ENCODE measurements at places on chromosomes 3 and 15.
A peak's percentile ranks its signal among the peaks of the same experiment; 100 is the strongest.

DNA sequence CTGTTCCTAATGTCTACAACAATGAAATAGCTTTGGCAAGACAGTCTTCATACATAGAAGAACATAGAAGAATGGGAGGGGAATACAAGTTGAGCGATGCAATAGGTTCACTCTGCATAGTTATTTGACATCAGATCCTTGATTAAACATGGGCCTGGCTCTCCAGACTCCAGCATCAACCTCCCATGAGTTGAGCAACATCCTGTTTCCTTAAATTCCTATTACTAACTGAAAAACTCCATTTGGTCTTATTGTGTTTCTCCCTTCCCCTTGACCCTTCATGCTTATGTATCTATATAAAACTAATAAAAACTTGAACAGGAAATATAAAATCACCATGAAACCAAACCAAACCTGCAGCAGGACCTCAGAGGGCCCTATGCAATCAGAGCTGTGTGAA lies 304.5 kb upstream of the SATB1 start:
- DNase-seq = no peak

- DNase-seq = peak; percentile 60
These were observed 41.4 kb upstream of the VEPH1 start for GRCh38 chr3:157544501-157545130.

GRCh38 chr3:60056404-60056803 lies 1006.6 kb upstream of the CFAP20DC start:
- DNase-seq = no peak

DNA sequence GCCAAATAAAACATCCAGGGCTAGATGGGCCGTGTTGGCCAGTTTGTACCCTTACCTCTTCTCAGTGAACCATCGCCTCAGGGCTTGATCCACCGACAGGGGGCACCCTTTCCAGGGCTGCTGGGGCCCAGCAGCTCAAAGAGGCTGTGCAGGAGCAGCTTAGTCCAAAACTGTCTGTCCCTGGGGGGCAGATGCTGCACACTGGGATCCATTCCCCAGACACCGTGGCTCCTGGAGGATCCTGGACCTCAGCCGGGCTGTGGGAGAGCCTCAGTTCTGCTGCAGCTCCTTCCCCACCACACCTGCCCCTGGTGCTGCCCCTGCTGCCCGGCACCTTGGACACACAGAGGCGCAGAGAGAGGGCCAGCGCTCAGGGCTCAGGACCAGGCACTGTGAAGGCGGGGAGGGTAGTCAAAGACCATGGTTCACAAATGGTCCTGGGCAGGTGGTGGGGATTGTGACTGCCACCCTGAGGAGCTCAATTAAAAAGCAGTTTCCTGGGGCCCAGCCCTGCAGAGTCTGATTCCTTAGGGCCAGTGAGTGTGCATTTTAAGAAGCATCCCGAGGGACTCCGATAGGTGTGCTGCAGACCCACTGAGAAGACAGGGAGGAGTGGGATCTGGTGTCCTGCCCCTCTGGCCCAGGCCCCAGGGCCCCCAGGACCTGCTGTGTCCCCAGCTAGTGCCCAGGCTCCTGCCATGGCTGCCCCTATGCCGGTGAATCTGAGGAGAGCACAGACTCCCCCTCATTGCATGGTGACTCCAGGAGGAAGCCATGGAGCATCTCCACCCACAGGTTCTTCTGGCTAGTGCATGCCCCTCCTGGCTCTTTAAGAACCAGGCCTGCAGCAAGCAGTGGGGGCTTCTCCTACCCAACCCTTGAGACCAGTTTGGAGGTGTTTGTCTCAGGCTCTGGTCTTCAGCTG lies 86.5 kb upstream of the PRR20G start:
- DNase-seq = peak; percentile 37

- no peak for DNase-seq
These were observed 135.9 kb downstream of the P2RY1 start for GRCh38 chr3:152970851-152971250.

DNA sequence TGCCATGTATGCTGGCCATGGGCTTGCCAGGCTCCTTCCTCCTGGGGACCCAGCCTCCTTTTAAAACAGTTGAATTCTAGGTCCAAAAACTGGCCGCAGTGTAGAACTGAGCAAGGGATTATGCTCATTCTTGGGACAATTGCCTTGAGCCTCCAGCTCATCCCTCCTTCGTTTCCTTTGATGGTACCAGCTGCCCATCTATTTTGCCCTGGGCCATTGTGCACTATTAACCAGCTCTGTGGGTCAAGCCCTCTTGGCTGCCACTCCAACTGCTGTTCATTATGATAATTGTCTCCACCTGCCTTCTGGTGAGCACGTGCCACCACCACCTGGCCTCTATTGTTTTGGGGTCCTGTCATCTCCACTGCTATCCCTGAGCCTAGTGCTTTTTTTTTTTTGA lies 75.8 kb upstream of the SYN2 start:
- no peak for DNase-seq

DNA sequence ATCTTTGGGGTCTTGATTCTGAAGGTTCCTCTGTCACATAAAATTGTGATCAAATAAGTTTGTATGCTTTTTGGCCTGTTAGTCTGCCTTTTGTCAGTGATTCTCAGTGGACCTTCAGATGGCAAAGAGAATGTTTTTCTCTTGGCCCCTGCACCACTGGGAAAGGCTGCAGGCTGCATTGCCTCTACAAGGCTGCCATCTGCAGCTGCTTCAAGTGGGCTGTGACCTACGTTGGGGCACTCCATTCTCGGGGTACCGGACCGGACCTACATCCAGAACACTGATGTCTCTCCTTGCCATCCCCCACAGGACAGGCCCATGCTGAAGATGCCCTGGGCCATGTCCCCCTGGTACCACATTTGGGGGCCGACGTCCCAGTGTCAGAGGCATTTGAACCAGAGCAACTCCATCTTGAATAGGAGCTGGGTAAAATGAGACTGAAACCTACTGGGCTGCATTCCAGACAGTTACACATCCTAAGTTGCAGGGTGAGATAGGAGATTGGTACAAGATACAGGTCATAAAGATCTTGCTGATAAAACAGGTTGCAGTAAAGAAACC lies 37.5 kb upstream of the MFGE8 start:
- DNase-seq = no peak

- DNase-seq = no peak
These were observed 118.8 kb upstream of the PTX3 start for GRCh38 chr3:157317895-157318294.

DNA sequence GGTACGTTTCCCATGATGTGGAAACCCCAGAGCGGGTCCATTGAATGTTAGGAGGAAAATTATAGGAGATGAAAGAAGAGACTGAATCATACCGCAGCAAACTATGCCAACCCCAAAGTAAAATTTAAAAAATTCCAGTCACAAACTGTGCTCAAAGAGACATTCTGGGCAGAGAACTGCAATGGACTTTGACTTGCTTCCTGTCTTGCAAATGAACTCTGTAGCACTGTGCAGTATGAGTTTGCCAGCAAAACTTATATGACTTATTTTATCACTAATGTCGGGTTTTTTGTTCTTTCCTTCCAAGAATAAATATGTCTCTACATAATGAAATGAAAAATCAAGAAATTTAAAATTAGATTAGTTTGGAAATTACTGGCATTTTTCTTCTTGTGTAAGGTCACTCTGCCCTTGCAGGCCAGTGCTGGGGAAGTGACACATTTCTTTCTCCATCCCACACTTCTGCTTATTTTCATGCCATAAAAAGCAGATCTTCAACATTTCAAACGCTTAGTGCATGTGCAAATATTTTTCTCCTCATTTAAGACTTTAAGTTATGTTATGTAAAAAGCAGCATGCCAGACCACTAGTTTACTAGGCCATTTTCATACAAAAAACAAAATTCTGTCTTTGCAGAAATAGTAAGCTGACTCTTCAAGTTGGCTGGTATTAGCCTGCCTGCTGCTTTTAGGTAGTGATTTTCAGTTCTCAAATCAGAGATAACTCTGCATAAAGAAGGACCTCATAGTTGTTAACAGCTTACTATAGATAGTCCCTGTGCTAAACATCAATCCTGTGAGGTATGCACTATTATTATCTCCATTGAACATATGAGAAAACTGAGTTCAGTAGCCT lies 32.2 kb upstream of the SSR3 start:
- no peak for DNase-seq

DNA sequence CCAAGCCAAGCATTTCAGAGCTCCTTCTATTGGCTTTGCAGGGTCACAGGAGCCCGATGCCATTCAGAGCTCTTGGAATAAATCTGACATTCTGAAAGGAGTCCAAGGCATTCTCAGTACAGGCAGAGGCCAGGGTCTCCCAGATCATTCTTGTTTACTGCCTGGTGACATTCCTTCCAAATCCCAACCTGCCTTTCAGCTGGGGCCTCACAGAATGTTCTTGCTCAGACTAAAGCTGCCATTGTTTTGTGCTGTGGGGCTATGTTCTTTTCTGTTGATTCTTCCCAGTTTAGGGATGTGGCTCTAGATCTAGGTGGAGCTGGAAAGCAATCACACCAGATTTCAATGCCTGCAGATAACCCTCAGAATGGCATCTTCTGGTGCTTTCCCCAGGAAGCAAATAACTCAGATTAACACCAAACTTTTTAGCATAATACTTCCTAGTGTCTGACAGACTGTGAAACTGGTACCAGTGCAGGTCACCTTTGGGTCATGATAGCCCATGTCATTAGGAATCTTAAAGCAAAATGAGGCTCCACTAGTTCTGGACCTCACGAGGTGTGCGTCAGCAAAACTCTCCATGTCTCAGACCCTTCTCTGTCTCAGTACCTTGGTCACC lies 166.9 kb downstream of the CHST2 start:
- no peak for DNase-seq

DNA sequence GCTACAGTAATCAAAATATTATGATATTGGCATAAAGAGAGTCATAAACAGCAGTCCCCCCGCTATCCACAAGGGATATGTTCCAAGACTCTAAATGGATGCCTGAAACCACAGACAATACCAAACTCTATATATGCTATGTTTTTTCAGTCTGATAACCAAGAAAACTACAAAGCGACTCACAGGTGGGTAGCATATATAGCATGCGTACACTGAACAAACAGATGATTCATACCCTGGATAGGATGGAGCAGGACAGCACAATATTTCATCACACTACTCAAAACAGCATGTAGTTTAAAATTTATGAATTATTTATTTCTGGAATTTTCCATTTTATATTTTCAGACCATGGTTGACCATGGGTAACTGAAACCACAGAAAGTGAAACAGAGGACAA lies 87.0 kb upstream of the PPP2R3A start:
- DNase-seq = no peak

- DNase-seq = peak; percentile 72
These were observed 53.2 kb downstream of the PGPEP1L start for GRCh38 chr15:98954411-98954810.

DNA sequence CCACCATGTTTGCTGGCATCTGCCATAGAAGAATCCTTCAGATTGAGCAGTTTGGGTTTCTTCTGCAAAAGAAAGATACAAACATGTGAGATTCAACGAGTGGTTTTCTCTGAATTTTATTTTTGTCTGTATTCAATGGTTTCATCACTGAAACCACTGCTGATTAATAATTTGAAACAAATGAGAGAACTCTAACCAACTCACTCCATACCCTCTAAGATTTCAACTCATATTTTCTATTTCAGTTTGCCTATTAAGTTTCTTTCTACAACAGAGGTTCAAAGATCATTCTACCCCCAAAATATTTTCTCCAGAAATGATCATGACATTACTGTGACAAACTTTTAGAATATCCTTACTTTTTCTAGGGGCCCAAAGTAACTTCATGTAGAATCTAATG lies 38.7 kb upstream of the MAN2C1 start:
- DNase-seq = no peak

DNA sequence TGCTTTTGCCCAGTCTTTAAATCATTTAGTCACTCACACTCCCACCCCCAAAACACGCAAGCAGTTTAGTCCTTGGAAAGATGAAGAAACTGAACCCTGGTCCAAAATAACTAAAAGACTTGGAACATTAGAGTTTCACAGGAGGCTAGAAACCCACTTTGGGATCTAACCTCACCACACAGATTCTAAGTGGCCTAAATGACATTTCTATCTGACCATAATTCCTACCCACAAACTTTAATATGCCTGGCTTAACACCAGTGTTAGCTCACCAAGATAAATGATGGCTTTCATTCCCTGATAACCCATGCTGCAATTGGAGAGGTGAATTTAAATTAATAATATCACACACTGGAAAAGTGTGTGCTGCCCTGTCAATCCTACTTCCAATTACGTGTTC lies 295.3 kb upstream of the UBE2E2 start:
- no peak for DNase-seq

DNA sequence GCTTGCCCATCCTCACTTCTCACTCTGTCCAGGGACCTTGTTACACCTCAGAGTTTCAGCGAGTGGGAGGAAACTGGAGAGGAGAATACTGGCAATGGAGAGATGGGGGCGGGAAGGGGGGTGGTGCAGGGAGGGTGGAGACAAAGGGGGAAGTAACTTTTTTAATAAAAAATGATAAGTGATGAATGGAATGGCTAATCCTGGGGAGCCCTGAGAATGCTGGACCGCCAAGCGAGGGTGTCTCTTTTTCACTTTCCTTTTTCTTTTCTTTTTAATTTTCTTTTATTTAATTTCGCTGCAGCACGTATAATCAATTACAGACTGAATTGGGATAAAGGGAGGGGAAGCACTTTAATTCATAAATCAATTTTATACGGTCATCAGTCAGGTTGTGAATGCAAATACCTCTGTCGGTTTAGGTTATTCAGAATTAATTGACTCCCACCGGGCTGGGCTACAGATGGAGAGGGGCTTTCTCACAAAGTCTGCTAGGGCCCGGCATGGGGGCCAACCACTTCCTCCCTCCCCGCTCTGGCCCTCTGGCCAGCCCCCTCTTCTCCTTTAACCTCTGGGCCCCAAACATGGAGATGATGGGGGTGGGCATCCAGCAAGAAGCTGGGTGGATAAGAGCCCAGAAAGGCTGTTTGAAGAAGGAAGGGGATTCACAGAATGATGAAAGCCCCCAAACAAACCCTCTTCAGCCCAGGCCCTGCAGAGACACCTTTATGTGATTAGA lies 106.8 kb upstream of the BOC start:
- DNase-seq = no peak

- DNase-seq = no peak
These were observed 191.8 kb downstream of the OPA1 start for GRCh38 chr3:193784822-193785221.

DNA sequence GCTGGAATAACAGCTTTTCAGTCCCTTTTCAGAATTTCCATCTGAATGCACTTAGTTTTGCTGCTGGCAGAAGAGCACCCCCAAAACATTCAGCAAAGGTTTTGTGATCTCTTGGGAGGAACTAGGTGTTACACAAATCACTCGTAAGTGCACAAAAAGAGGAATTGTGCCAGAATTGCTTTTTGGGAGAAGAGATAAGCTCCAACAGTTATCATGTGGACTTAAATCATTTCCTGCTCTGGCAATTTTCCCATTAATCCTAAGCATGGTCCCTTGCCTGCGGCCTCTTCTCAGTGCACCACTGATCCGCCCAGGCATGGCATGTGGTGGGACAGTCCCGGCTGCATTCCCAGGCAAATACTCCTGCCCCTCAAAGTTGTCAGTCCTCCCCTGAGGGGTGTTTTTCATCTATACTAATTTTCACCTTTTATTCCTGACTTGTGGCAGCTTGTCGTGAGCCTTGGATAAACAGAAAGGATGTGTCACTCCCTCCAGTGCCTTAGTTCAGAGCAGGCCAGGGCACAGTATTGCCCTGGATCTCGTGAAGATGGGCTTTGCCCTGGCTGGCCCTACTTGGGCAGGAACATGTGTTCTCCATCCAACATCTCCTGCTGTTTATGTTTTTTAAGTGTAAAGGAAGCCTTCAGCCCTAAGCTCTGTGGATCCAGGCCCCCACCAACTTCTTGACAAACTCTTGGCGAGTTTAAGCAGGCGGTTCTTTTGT lies 44.6 kb upstream of the VILL start:
- DNase-seq = peak; percentile 31

- peak; percentile 94 for DNase-seq
These were observed 18.1 kb downstream of the CSPG4 start for GRCh38 chr15:75694241-75695182.

- no peak for DNase-seq
These were observed 31.0 kb downstream of the IQCB1 start for GRCh38 chr3:121803771-121804320.
